ENCODE measurements at places on chromosomes 6 and 20.

- DNase-seq = no peak
These were observed 31.0 kb upstream of the PTCHD4 start for GRCh38 chr6:48141975-48142374.

- DNase-seq = no peak
These were observed 28.8 kb downstream of the RWDD2A start for GRCh38 chr6:83221889-83222479.

- no peak for DNase-seq
These were observed 86.3 kb downstream of the ELOVL4 start for GRCh38 chr6:79861023-79861422.

- DNase-seq = no peak
These were observed 4.6 kb upstream of the CPXM1 start for GRCh38 chr20:2804852-2805688.

DNA sequence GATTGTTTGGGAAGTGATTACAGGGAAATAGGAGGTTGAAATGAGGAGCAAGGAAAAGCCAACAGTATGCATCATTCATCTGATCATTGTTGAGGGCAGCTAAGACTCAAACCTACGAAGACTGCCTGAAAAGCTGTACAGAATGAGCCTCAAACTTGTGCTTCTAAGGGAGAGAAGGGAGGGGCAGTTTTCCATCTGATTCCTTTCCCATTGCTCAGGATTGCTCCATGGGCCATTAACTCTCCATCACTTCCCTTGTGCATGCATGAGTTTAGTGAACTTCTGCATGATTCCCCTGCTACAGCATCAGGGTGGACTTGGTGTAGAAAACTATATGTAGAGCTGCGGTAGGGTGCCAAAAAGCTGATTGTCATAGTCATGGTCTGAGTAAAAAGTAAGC is 742.7 kb upstream of the SLC35B3 start:
- no peak for DNase-seq

GRCh38 chr20:4332121-4332860 is 316.9 kb upstream of the RNF24 start:
- DNase-seq = no peak

- DNase-seq = no peak
These were observed 12.8 kb downstream of the GSTA1 start for GRCh38 chr6:52790861-52791260.

GRCh38 chr20:46701556-46701955 is 7.9 kb upstream of the SLC2A10 start:
- DNase-seq = no peak

DNA sequence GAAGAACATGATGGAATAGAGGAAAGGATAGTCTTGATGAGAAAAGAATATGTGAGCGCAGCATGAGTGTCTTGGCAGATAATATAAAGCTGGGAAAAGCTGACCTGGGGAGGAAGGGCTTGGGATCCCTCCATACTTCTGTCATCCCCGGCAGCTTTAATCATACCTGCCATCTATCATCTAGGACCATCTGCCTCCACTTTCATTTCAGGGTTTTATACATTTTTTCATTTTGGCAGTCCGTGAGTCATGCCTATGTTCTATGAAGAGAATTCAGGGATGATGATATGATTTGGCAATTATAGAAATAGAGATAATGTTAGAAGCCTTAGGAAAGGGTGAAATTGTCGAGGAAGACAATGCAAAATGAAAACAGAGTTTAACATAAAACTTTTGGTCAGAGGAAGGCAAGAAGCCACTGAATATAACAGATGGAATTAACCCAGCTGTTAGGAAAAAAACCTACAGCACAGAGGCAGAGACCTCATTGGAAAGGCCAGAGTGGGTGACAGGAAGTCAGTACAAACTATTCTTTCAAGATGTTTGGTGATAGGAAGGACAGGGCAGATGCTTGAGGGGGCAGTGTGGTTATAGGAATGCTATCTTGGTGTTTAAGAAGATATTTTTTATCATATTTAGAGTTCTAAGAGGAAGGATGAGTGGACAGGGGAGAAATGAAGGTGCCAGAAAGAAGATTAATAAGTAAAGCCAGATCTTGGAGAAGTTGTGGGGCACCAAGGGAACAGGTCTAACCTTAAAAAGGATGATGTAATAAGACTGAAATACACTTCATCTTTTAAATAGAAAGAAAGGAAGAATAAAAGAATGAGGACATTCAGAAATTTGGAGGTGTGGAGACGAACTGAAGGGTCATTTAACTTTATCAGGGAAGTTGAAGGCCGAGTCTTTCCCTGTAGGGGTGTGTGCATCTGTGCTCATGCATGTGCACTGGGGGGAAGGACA is 37.8 kb downstream of the MARCKS start:
- DNase-seq = no peak

DNA sequence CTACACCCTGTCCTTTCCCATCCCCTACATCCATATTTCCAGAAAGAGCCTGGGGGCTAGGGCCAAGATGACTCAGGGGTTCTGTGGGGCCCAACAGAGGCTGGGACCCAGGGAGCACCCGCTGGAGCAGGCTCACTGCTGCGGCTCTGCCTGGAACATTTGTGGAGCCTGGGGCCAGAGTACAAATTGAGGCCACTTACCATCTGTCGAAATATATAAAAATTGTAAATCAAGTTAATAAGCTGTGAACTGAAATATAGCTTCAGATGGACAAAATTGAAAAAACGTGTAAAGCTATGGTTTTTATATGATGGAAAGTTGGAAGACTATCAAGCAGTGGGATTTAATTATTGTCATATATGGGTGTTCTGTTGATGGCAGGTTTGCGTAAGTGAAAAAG is 82.9 kb upstream of the ATXN1 start:
- DNase-seq = no peak

- no peak for DNase-seq
These were observed 103.4 kb downstream of the MAP3K4 start for GRCh38 chr6:161094955-161095354.

DNA sequence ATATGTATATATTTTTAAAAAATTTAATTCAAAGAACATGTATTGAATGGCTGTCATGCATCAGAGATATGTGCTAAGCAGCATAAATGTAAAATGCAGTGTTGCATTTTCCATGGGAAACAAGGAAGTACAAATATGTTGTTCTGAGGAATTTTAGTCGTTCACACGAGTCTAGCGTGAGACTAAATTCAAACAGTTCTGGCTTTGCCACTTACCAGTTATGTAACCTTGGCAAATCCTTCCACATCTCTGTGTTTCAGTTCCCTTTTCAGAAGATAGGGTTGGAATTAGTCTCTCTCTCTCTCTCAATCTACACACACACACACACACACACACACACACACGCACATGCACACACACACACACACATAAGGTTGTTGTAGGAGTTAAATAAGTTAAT is 305.4 kb downstream of the UTRN start:
- no peak for DNase-seq

DNA sequence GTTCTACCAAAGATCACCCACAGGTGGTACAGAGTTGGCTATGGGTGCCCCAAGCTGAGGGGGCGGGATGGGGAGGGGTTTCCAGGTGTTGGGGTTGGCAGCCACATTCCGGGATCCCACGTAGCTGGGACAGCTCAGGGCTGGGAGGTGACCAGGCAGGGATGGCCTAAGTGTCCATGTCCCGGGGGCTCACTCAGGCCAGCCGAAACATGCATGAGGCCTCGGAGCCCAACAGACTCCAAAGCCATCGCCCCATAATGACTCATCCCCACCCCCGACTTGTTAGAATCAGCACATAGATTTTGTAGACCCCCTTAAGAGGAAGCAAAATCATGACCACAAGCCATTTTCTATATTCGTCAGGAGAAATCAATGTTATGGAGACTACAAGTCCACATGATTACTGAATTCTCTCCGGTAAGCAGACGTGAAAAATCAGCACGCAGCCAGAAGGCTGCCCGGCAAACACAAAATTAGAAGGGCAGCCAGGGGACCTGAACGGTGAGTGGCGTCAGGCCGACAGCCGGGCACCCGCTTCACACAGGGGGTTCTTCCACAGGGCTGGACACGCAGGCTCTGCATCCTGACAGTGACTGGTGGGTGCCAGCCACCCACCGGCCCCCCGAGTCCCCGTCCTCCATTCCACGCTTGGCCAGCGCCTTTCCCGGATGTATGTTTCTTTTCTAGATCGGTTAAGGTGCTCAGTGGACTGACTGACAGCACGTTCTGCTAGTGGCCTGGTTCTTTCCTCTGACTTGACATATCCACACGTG is 81.2 kb downstream of the RAMACL start:
- no peak for DNase-seq

- DNase-seq = no peak
These were observed 5.3 kb upstream of the AIF1 start for GRCh38 chr6:31609519-31610406.

DNA sequence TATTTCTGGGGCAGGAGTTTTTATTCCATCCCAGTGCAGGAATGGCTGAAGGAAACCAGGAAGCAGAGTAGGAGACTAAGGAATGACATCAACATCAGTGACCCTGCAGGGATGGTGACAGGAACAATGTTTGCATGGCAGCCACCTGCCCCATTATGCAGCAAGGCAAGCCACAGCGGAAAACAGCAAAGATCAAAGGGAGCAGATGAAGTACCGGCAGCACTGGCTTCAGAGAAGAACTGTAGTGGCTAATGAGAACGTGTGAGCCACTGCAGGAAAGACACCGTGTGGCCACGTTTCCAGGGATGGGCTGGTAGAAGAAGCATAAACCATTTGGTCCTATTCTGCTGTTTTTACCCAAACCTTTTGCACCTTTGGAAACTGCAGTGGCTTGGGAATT is 52.9 kb upstream of the TAB2 start:
- no peak for DNase-seq

DNA sequence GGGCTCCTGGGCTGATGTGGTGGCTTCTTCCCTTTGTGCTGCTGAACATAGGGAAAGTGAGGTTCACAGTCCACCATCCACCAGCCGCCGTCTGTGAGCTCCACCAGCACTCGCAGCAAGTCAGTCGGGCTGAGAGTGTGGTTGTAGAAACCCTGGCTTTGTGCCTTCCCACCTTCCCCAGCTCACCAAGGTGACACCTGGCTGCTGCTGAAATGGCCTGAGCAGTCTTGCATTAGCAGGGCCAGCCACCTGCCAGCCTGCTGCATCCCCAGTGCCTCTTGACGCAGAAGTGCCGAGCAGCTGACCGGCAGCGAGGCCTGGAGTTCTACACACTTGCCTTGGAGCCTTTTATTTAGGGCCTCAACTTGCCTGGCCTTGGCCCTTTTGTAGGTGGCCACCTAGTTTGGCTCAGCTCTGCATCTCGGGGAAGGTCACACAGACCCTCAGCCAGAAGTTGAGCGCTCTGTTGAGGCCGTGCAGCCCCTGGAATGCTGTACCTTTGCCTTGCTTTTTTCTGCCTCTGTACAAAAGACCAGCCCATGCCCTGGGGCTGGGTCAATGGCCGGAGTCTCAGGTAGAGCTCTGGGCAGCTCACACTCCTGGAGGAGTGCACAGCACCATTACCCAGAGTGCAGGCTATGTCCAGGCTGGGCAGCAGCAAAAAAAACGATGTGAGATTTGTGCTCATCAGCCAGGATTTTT is 76.5 kb downstream of the PTPN1 start:
- no peak for DNase-seq

DNA sequence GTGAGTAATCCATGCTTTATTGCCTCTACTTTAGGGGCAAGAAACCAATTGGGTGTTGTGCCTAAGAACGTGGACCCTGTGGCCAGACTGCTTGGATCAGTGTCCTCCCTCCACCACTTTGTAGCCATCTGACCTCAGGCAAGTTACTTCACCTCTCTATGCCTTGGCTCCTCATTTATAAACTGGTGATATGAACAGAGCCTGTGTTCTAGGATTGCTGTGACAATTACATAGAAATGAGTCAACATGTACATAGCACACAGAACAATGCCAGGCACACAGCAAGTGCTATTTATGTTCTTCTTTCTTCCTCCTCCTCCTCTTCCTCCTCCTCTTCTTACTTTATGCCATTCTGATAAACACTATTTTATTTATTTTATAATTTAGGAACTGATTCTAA is 339.4 kb downstream of the CD83 start:
- no peak for DNase-seq

DNA sequence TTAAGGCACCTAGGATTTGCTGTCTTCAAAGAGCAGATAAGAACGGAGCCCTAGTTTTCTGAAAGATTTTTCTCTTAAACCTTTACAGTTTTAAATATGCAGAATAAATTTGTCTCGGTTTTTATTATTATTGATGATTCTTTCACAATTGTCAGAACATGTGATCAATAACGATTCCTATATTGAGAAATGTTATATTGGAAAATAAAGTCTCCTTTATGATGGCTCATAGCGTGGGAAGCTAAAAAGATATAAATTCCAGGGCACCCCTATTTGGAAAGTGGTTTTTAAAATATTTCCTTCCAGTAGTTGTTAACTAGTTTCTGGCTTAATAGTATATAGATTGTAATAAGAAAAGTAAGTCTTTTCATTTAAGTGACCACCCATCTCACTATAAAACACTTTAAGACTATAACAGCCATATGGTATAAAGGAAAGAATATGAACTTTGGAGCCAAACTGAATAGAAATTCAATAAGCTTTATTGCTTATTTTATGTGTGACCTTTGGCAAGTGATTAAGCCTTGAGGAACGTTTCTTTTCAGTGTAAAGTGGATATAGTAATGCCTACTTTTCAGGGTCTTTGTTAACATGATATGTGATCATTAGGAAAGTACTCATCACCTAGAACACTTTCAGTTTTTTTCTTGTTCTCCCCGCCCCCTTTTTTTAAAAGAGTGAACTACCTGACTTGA is 369.6 kb downstream of the LAMA2 start:
- DNase-seq = no peak

DNA sequence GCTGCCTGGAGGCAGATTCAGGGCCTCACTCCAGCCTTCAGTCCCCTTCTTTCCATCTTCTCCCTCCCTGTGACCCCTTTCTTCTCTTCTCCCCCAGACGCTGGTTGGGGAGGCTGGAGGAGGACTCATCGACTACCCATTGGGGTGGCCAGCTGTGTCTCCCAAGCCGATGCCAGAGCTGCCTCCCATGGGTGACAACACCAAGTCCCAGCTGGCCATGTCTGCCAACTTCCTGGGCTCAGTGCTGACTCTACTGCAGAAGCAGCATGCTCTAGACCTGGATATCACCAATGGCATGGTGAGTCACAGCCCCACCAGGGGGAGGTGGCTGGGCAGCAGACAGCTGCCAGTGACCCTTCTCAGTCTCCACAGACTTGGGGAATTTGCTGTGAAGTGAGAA is 12.9 kb downstream of the BPIFB4 start:
- DNase-seq = no peak
